ENCODE measurements at places on chromosomes 13 and 19.
A peak's percentile ranks its signal among the peaks of the same experiment; 100 is the strongest.

DNA sequence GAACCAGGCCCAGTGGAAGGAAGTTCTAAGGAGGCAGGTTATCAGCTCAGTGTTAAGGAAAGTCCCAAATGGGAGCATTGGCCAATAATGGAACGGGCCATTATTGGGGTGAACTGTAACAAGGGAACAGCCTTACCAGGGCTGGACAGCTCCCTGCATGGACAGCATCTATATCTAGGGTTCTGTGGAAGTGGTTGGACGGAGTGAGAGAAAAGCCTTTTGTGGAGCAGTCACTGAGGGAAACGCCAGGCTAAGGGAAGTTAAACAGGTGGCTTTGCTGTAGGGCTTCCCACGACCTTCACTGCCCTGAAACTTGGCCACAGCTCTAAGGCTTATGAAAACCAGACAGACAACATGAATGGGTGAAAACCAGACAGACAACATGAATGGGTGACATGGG lies 17.0 kb downstream of the POU2F2 start:
- DNase-seq, result peak; percentile 29

DNA sequence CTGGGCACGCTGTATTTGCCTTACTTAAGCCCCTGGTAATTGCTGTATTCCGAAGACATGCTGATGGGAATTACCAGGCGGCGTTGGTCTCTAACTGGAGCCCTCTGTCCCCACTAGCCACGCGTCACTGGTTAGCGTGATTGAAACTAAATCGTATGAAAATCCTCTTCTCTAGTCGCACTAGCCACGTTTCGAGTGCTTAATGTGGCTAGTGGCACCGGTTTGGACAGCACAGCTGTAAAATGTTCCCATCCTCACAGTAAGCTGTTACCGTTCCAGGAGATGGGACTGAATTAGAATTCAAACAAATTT lies 676 bp downstream of the BRCA2 start:
- DNase-seq, result no peak

DNA sequence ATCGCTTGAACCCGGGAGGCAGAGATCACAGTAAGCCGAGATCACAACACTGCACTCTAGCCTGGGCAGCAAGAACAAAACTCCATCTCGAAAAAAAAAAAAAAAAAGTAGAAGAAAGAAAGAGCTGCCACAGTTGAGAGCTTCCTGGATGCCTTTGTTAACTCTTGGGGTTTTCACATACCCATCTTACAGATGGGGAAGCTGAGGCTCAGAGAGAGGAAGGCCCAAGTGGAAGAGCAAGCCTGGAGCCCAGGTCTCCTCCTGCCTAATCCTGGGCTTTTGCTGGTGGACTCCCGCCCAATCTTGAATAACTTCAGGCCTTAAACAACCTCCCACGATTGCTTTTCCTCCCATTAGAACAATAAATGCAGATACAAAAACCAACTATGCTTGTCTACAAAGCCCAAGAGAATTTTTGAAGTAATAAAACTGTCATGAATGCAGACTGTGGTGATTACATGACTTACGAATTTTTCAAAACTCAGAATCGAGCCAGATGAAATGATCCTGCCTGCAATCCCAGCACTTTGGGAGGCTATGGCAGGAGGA lies 41.7 kb downstream of the LTBP4 start:
- peak; percentile 63 for DNase-seq

DNA sequence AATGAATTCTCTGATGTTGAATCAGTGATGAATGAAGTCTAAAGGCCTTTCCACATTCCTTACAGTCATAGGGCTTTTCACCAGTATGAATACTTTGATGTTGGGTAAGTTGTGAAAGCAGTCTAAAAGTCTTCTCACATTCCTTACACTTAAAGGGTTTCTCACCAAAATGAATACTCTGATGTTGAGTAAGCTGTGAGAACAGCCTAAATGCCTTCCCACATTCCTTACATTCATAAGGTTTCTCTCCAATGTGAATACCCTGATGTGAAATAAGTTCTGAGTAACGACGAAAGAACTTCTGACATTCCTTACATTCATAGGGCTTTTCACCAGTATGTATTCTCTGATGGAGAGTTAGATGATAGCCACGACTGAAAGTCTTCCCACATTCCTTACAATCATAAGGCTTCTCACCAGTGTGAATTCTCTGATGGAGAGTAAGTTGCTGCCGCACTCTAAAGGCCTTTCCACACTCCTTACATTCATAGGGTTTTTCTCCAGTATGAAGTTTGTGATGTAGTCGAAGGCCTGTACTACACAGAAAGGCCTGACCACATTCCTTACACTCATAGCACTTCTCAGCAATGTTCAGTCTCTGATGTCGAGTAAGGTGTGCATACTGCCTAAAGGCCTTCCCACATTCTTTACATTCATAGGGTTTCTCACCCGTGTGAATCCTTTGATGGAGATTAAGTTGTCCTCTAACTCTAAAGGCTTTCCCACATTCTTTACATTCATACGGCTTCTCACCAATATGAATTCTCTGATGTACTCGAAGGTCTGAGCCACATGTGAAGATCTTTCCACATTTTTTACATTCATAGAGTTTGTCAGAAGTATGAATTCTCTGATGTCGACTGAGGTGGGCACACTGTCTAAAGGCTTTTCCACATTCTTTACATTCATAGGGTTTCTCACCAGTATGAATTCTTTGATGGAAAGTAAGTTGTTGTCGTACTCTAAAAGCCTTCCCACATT lies 19.9 kb downstream of the ZFP30 start:
- no peak for DNase-seq

DNA sequence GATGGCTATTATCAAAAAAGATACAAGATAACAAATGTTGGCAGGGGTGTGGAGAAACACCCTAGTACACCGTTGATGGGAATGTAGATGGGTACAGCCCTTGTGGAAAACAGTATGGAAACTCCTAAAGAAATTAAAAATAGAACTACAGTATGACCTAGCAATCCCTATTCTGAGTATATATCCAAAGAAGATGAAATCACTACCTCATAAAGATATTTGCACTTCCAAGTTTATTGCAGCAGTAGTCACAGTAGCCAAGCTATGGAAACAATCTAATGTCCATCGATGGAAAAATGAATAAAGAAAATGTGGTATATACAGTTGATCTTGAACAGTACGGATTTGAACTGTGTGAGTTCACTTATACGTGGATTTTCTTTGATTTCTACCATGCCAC lies 28.3 kb downstream of the TDRD3 start:
- no peak for DNase-seq

- DNase-seq, result peak; percentile 67
Measured at GRCh38 chr13:64551755-64552154, 2678.4 kb downstream of the PCDH9 start.

DNA sequence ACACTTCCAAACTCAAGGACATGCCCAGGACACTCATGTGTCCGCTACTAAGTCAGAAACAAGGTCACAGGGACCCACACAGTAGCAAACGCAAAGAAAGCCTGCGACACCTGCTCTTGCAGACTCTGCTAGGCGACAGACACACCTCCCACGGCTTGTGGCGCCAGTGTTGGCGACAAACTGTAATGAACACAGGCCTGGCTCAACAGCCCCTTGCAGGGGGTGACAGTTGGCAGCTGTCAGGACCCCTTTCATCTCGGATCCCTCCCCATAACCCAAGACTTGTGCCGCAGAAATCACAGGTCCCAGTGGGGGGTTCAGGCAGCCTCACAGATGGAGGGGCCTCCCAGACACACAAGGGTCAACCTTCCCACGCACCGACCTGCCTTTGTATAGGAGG lies 364 bp downstream of the CKM start:
- no peak for DNase-seq

- DNase-seq, result peak; percentile 86
Measured at GRCh38 chr13:49690133-49690994, 922 bp downstream of the EBPL start.

- DNase-seq, result no peak
Measured at GRCh38 chr13:109704771-109705635, 81.4 kb downstream of the IRS2 start.

- DNase-seq, result no peak
Measured at GRCh38 chr13:28440774-28441504, 54.0 kb downstream of the FLT1 start.

DNA sequence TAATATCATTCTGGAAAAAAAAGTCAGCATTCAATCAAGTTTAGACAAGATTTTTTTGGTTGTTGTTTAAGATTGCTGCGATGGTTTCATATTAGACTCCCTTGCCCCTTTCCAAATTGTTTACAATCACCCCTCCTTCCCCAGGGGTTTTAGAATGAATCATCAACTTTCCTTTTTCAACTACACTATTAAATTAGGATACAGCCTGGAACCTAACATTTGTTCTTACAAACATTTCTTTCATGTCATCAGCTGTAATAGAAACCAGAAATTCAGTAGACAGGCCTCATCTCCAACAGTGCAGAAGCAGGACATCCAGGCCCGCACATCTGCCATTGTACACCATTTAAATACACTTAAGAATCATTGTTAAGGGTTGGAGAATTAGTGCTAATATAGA lies 44.4 kb upstream of the WDFY2 start:
- peak; percentile 50 for DNase-seq

DNA sequence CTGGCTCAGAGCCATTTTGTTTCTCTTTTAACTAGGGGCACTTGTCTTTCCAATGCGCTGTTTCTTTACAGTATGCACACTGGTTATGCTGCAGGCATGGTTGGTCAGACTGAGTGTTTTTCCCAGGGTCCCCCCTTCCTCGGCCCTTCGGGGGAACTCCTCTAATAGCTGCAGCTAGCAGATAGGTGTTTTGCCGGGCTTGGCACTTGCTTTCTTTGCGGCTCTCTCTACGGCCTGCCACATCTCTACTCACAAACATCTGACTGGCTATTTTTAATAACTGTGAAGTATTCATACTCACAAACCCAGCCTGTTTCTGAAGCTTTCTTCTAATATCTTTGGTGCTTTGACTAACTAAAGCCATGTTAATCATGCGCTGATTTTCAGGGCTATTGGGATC lies 89.4 kb downstream of the SLC25A15 start:
- DNase-seq, result no peak

- DNase-seq, result no peak
Measured at GRCh38 chr13:28035146-28035782, 46.8 kb upstream of the URAD start.

DNA sequence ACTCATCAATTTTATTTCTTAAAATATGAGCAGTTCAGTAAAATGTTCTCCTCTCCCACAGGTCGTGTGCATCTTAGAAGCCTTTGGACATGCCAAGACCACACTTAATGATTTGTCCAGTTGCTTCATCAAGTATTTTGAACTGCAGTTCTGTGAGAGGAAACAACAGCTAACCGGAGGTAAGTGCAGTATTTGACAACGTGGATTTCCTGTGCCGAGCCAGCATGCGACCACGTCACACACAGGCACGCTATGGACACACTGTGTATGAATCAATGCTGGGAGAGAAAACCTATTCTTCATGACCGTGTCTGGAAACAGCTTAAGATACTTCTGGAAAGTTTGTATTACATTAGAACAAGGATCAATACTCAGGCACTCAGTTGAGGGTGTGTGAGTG lies 268.5 kb downstream of the MYO16 start:
- no peak for DNase-seq

- DNase-seq, result no peak
Measured at GRCh38 chr19:32720216-32720935, 809 bp downstream of the TDRD12 start.

DNA sequence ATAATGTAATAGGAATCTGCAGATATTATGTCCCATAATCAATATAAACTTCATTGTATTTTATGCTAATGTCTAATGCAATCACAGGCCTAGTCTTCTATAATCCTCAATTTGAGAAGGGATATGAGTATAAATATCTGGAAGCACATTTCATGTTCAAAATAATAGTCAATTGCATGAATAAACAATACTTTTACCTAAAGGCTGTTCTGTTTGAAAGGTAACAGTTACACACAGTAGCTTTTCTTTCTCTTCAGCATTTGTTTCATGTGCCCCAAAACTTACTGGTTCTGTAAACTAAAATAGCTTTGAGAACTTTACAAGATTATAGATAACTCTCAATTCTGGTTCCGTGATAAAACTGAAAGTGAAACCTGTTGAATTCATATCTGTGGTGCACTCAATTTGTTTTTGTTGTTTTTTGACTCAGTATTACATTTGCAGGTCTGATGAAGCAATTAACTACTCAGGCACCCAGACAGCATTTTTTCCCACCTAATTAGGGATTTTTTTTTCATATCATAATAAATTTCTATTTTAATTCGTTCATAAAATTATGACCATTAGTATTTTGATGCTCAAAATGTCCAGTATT lies 1193.8 kb downstream of the SLITRK1 start:
- peak; percentile 43 for DNase-seq

GRCh38 chr19:3201911-3202310 lies 16.2 kb downstream of the NCLN start:
- no peak for DNase-seq

GRCh38 chr13:48563626-48564025 lies 30.7 kb upstream of the RCBTB2 start:
- DNase-seq, result no peak

DNA sequence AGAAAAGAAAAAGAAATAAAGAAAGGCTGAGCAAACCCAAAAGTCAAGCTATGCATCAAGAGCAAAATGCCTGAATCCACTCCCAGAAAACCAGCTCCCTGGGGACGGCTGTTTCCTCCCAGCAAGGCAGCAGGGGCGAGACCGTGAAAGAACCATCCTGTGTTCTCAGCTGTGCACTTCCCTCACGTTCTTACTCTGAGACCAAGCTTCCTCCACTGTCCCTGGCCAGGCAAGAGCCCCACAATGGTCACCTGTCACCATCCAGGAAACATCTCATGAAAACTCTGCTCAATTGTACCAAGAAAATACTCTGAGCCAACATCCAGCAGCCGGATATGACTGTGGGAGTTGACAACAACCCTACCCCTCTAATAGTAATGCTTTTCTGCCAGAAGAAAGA lies 22.9 kb downstream of the RAB20 start:
- peak; percentile 71 for DNase-seq

DNA sequence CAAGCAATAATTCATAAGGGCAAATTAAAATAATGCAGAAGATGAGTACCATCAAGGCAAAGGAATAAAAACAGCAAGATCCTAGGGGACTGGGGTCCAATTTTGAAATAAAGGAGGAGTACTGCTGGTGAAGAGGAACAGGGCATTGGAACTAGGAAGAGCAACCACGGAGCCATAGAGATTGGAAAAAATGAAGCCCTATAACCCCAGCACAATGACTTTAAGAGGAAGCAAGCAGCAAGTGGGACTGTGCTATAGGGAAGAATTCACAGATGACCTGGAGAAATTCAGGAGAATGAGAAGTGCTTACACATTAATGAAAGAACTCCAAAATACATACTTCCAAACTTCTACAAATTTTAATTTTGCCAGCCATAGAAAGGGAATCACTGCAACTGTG lies 44.9 kb upstream of the ITM2B start:
- DNase-seq, result no peak

DNA sequence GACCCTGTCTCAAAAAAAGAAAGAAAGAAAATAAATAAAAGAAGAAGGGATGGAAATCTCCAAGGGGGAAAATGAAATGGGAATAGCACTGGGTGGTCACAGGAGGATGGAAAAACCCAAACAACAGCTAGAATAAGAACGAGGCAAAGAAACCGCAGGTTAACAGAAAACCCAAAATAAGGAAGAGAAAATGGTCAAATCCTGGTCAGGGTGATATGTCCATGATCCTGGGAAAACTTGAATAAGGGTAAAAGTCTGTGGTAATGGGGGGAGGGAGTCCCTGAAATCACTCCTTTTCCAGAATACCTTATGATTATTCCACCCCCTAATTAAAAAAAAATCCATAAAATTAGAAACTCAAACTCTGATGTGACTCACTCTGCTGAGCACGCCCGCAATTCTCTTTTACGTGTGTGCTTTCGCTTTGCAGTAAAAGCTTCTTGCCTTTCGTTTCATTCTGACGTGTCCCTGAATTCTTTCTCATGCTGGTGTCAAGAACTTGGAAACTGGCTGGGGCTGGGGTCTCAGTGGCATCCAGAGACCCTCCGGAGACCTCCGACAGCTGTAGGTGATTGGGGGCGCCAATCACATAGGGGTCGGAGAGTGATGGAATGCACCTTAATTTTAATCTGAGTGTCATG lies 4.3 kb upstream of the NAXD start:
- DNase-seq, result no peak
